ENCODE measurements at places on chromosomes 6 and 20.

DNA sequence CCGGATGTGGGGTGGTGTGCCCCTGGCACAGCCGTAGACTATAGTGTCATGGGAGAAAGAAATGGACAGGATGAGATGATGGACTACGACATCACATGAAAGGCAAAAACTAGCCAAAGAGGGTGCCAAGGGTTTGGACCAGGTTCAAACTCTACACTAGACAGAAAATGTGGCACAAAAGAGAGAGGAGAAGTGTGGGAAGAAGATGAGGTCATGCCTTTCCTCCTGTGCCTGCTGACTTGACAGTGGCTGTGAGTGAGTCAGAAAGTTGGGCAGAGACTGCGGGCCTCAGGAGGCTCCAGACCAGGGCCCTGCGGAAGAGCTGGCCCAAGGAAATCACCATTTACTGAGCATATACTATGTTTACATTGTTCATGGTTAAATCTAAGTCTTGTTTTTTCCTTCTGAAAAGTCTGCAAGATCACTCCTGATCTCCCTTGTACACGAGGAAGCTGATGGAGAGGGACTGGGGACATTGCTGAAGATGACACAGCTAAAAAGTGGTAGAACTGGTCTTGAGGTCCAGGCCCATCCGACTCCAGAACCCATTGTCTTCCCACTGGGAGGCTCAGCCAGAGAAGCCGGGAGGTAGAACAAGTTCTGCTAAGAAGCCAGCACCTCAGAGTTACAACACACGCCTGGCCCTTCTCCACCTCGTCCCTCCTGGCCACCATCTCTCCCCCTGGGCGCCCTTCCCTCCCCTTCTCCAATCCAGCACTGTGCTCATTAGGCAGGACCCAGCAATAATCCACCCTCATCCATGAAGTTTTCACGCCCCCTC, 35.6 kb downstream of the CNKSR3 start:
- DNase-seq = no peak

DNA sequence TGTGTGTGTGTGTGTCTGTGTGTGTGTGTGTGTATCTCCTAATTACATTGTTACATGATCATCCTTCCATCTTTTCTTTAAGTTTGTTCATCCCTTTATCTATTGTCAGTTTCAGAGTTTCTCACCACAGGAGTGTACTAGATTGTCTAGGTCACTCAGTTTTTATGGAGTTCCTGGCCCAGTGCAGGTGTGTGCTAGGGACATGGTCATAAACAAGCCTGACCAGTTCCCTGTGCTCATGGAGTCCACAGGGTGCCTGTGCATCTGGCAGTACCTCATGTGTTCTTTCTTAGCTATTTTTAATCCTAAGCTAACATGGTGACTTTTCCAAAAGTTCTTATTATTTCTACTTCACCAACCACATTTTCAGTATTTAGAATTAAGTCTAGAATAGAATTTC, 43.9 kb downstream of the PHACTR2 start:
- no peak for DNase-seq

GRCh38 chr6:22880686-22881433, 311.5 kb downstream of the HDGFL1 start:
- no peak for DNase-seq

- no peak for DNase-seq
Observed at GRCh38 chr6:57254055-57254717, 32.1 kb upstream of the RAB23 start.

GRCh38 chr6:117137711-117138110, 127.6 kb upstream of the VGLL2 start:
- DNase-seq = no peak

- no peak for DNase-seq
Observed at GRCh38 chr20:62876501-62876901, 14.9 kb upstream of the TCFL5 start.

- peak; percentile 44 for DNase-seq
Observed at GRCh38 chr6:8131265-8131897, 29.0 kb upstream of the EEF1E1 start.

DNA sequence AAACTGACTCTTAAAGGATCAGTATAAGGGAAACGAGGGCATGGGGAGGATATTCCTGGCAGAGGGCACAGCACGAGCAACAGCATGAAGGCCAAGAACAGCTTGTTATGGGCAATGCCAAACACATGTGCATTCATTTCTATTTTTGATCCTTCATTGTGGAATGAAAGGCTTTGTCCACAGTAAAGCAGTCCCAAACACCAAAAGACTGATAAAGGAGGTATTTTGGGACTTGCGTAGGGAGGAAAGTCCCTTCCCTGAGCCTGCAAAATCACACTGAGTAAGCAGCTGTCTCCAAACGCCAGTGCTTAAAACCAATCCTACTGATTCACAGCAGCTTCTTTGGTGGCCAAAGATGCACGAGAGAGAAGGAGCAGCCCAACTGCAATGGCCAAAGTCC, 138.2 kb downstream of the UNC5CL start:
- no peak for DNase-seq

DNA sequence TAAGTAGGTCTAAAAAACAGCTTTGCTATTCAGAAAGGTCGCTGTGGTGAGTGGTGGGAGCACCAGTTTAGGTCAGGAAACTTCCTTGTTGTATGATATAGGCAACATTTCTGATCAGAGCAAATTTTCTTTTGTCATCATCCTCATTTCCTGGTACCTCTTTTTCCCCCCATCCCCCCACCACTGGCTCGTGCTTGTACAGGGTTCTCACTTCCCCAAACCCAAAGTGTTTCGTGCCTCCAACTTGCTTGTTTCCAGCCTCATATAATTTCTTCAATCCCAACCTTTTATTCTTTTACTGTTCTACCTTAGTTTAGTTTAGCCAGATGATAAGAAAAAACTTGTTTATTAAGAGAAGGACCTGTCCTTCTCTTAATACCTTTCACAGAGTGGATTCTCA, 209.4 kb upstream of the JAG1 start:
- no peak for DNase-seq

- no peak for DNase-seq
Observed at GRCh38 chr20:43404878-43405277, 52.8 kb upstream of the SRSF6 start.

DNA sequence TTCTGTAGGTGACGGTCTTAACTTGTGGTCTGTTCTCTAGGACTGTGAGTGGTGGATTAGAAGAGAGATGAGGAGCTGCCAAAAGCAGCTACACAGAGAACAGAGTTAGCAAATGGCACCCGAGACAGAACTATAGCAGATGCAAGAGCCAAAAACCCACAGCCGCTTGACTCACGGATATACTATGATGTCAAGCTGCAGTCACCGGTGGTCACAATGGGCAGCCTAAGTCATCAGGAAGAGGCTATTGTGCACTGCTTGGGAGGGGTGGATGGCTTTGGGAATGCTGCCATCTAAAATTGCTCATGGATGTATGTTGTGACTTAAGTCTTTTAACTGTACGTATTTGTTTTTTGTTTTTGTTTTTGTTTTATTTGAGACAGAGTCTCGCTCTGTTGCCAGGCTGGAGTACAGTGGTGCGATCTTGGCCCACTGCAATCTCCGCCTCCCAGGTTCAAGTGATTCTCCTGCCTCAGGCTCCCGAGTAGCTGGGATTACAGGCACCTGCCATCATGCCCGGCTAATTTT, at the start of gene GTSF1L:
Gene GTSF1L (minus strand): TSS at position 192 of the 528 bp plus-strand sequence. CDS start 308 bp downstream, outside the sequence.
- no peak for DNase-seq
